ENCODE measurements at places on chromosomes 3 and 15. TPM values are rescaled to one million over a fixed set of nuclear protein-coding genes. Genes with fewer than 3 reads are reported as not detected.

DNA sequence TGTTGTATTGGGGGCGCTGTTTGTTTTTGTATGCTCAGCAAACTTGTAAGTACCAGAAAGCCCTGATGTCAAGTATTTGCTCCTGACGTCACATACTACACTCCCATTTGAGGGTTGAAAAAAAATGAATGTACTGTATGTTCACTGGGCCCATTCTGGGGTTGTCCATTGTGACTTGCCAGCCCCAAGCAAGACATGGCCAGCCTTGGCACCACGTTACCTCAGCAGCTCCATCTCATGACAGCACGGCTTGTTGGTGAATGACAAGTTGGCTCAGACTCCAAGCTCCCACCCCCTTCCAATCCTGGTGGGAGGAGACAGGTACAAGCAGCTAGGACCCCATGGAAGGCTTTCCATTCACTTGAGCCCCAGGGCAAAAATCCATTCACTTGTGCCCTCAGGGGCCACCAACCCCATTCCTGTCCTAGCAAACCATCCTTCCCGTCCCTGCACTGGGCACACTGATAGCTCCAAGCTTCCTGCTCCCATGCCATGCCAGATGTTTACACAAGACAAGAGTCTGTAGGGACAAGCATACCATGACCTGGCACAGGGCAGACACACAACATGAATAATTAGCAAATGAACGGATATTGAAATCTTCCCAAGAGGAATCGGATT is 1.6 kb downstream of the PHGR1 start:
- peak; percentile 53 for DNase-seq

The LYZL4 gene
- not detected for total RNA-seq

DNA sequence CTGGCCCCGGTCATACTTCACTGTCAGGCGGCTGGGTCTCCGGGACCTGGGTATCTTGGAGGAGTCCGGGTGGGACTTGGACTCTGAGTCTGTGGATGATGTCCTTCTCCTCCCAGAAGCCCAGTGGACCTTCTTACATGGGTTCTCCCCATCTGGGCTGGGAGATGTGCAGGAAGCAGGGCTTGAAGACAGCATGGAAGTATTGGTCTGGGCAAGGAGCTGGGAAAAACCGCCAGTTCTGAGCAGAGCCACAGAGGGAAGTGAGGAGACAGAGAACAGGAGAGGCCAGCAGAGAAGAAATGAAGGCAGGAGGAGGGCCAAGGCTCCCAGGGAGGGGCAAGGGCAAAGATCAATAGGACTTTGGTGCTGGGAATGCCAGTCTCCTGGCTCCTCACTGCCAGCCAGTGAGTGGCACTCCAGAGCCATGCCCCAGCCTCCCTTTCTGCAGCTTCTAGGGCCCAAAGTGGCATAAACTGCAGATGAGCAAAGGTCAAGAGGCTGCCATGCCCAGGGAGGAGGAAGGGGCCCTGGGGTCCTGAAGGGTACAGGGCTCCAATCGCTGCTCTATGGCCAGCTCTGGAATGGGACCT is at the start of gene PPP1R14D:
TSS of gene PPP1R14D (minus strand) at position 262 of the 590 bp plus-strand sequence. CDS start at position 195, 67 bp downstream.
- peak; percentile 88 for DNase-seq

The HIGD2B gene
- not detected for total RNA-seq

DNA sequence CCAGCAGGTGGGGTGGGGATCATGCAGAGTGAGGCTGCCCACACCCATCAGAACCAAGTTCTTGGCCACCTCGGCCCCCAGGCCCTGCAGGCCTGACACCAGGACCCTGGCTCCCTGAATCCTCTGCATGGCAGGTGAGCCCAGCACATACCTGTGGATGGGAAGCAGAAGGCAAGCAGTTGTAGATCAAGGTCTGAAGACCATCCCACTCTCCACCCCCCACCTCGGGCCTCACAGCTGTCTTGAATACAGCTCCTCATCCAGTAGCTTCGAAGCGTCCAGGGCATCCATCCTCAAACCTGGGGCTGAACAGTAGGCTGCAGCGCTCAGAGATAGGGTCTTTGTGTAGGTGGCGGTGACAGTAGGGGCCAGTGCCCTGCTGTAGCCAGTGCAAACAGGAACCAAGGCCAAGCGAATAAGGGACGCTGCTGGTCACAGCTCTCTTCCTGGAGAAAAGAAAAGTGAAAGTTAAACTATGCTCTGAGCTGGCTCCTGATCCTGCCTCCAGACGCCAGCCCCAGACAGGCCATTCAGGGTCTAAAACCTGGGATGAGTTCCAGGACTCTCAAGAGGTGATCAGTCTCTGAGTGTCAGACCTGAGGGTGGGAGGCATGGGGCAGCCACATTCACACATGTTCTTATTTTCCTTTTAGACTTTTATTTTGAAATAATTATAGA is at the start of gene UBA7:
TSS of gene UBA7 (minus strand) at position 457 of the 678 bp plus-strand sequence. CDS start at position 291, 166 bp downstream.
- peak; percentile 63 for DNase-seq

DNA sequence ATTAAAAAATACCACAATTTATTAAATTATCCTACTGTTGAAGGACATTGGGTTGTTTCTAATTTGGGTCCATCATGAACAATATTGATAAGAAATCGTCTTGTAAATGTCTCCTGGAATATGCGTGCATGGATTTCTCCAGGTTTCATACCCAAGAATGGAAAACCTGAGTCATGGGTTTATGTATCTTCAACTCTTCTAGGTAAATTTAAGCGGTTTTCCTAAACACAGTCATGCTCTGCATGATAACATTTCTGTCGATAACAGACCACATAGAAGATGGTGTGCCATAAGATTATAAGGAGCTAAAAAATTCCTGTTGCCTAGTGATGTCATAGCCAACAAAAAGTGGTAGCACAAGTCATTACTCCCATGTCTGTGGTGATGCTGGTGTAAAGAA is 39.9 kb upstream of the SCN5A start:
- DNase-seq, result no peak

DNA sequence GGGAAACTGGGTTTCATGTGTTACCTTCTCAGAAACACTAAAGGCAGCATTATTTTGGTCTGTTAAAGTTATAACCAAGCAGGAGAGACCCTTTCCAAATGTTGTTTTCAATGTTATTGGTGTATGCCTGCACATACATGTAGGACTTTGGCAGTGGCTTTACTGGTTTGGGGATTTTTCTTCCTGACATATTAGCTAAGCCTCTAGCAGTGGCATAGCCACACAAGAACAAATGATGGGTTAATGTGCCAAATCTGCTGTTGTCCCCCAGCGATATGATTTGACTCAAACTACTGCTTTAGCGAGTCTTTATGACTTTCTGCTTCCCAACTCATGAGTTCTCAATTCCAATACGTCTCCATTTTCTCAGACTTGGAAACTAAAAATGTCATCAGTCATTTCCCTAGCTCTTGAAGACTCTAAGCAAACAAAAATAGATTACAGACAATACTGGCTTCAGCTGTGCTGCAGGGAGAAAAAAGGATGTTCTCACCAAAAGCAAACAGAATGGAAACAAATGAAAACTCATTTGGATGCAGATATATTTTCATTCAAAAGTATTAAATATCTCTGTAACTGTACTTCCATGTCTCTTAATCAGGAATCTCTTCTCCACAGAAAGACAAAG is 29.6 kb downstream of the TPM1 start:
- no peak for DNase-seq

- no peak for DNase-seq
These were observed 23.6 kb downstream of the FAH start for GRCh38 chr15:80176443-80176842.
